ENCODE measurements at places on chromosomes 12 and 14.

GRCh38 chr14:92414690-92415445 lies 91.9 kb downstream of the SLC24A4 start:
- DNase-seq: no peak

GRCh38 chr14:69493791-69494190 lies 9.3 kb downstream of the PLEKHD1 start:
- no peak for DNase-seq

- no peak for DNase-seq
Measured at GRCh38 chr14:92317511-92317910, 5.5 kb upstream of the SLC24A4 start.

DNA sequence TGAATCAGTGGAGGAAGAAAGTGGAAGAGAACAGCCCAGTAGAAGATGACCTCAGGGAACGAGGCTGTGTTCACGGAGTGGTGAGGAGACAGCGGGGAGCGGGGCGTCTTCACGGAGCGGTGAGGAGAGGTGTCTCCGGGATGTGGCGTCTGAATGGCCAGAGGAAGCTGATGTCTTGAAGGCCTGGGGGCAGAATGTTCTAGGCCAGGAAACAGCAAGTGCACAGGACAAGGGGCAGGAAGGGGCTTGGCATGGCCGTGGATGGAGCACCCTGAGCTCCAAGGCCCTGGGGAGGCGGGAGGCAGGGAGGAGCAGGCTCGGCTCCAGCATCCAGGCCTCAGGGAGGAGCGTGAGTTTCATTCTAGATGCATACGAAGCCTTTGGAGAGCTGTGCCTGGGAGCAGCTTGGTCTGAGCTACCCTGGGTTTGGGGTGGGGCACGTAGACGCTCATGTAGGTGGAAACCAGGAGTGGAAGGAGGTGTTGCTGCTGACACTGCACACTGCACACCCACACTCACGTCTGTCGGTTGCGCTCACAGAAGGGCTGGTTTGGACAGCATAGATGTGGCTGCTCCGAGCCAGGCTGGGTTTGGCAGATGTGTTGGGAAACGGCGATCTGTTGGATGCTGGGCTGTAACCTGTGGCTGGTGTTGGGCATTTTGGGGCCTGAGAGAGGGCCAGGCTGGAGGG lies 131.6 kb downstream of the ADGRD1 start:
- no peak for DNase-seq

DNA sequence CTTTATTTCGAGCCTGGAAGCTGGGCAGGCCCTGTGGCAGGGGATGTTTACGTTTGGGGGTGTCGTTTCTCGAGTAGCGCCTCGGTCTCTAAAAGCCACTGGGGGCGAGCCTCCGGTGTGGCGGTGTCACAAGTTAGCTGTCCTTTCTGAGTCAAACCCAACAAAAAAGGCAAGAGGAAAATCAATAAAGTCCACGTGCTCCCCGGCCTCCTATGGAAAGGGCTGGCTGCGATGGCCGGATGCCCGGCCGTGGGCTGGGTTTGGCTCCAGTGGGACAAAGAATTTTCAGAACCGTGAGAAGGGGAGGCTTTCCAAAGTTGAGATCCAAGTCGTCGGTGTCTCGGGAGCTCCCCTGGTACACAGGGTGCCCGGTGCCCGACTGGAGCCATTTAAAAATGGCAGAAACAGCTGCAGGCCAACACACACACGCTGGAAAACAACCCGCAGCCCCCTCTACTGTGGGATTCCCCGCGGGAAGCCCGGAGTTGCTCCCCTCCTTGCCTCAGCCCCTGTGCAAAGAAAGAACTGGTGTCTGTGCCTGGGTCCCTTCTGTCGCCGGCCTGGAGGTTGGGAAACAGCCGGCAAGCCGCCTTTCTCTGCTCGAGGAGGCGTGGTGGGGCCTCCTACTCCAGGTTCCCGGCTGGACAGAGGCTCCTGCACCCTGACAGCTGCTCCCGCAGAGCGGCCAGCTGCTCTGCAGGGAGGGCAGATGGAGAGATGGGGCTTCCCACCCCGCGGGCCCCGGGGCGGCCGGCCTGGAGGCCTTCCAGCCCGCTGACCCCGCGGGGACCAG lies 1.9 kb downstream of the BCL7A start:
- DNase-seq: no peak

DNA sequence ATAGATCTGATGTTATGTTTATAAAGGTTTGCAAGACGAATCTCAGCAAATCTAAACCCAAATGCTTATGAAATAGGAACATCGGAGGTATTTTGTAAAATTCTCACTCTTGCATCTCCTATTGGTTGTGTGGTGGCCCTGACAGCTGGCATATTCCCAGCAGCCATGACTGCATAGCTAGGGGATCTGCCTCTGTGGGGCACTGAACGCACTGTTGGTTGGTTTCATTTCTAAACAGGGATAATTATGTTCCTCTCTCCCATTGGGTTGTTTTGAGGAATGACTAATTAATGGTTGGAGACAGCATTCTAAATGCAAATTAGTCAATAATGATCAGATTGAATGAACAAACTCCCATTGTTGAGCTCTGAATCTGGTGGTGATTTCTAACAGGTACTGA lies 2.7 kb upstream of the BEST3 start:
- no peak for DNase-seq
